DMS 273 treated with DMSO at 0.1 percent for 48 hours (cell line): ENCODE measurements at places on chromosomes 3 and 15.

DNA sequence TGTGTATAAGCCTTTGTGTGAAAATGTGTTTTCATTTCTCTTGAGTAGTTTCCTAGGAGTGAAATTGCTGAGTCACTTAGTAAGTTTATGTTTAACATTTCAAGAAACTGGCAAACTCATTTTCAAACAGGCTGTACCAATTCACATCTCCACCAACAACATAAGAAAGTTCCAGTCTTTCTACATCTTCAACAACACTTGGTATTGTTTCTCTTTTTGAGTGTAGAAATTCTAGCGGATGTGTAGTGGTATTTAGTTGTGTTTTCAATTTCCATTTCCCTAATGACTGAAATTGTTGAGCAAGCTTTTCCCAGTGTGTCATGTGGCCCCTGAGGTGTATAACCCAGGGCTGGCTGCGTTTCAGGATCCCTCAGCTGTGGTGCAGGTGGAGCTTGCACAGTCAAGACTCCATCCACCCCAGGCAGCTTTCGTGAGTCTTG, 258.5 kb downstream of the PDCD6IP start:
- DNase-seq: no peak

- no peak for DNase-seq
Measured at GRCh38 chr3:139797724-139798343, 120.1 kb upstream of the NMNAT3 start.

DNA sequence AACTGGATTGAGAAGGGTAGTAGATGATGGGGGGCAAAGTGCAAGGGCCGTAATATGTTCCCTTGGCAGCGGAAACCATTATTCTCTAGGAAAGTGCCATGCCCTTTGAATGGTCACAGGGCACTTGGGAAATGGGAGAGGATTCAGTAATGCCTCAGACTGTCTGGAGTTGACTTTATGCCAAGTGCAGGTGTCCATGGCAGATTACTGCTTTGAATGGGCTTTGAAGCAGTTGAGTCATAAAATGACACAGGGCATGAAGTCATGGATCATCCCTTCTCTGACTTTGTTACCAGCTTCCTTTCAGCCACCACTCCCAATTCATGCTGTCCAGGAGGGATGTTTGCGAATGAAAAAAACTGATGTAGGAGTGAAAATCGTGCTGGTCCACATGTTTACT, 20.1 kb downstream of the AADACL2 start:
- DNase-seq: no peak

GRCh38 chr3:173663696-173664111, 266.2 kb downstream of the NLGN1 start:
- no peak for DNase-seq

DNA sequence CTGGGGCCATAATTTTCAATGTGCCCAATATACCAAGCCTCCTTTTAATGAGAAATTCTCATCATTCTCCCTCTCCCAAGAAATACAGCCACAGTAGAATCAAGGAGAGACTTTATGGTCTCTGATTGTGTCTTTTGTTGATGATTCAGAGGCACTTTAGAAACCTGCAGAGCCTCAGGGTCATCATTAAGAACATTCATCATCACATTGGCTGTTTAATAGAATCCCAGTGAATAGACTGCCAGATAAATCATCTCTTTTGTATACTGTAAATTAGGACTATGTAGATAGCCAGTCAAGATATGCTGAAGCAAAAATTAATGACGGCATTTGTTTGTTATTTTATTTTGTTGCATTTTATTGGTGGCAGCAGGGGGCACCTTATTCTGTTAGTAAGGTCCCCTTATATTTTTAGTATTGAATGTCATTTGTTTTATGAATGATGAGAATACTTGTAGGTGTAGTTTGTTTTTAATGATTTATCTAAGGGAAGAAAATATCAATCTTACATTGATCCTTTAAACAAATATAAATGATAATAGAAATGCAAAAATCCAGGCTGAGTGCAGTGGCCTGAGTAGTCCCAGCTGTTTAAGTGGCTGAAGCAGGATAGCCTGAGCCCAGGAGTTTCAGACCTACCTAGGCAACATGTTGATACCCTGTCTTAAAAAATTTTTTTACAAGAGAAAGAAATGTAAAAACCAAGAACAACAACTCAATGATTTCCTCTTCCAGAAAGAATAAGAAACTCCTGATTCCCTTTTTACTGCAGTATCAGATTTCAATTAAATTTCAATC, 138.8 kb downstream of the ZBBX start:
- no peak for DNase-seq

- DNase-seq: no peak
Measured at GRCh38 chr15:60733196-60733595, 254.3 kb upstream of the ICE2 start.

GRCh38 chr3:17832016-17832415, 89.6 kb upstream of the TBC1D5 start:
- DNase-seq: no peak

GRCh38 chr3:182954553-182955235, 25.6 kb downstream of the DCUN1D1 start:
- DNase-seq: no peak

DNA sequence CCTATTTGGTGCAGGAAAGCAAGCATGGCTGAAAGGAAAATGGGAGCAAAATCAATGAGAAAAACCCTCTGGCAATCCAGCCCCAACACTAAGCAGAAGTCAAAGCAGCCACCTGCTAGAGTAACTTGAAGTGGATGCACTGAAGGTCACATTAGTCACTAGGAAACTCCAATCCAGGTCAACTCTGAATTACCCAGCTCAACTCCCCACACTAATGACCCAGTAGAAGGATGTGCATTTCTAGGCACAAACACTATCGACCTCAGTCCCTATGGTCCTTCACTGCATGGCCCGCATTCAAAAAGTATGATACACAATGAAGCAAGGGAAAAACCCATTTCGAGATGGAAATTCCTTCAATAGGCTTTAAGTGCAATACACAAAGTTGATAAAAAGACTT, 80.6 kb downstream of the RAD18 start:
- DNase-seq: no peak

GRCh38 chr3:115689928-115690327, 66.6 kb downstream of the GAP43 start:
- DNase-seq: no peak

GRCh38 chr3:98914210-98915080, 12.9 kb upstream of the DCBLD2 start:
- peak; percentile 12 for DNase-seq

DNA sequence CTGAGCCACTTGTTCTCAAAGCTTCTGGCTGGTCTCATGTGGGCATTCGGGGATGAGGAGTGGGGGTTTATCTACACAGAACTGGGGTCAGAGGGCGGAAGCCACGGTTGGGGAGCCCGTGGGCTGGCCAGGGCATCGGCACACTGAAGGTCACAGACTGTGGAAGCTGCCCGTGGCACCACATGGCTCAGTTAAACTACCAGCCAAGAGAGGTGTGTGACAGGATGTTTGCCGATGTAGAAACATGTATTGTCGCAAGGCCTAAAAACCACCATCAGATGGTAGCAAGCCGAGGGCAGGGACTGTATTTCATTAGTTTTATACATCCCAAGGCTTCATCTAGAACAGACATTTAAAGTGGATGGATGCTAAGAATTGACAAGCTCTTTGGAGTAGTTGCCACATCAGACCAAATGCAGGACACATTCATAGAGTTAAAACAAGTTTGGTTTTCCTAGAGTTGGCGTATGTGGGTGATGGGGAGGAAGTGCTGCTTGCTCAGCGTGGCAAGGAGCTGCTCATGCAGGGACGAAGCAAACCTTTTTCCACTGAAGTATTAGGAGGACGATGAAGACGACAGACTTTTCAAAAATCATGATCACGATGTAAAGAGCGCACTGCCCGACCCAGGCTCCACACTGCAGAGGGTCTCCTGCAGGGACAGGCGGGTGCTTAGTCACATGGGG, 9.6 kb upstream of the MUSTN1 start:
- DNase-seq: no peak

- no peak for DNase-seq
Measured at GRCh38 chr3:148089171-148089570, 608.5 kb upstream of the AGTR1 start.

- DNase-seq: no peak
Measured at GRCh38 chr3:69364354-69364753, 21.5 kb downstream of the FRMD4B start.

GRCh38 chr3:135558906-135559305, 406.6 kb upstream of the PPP2R3A start:
- no peak for DNase-seq

DNA sequence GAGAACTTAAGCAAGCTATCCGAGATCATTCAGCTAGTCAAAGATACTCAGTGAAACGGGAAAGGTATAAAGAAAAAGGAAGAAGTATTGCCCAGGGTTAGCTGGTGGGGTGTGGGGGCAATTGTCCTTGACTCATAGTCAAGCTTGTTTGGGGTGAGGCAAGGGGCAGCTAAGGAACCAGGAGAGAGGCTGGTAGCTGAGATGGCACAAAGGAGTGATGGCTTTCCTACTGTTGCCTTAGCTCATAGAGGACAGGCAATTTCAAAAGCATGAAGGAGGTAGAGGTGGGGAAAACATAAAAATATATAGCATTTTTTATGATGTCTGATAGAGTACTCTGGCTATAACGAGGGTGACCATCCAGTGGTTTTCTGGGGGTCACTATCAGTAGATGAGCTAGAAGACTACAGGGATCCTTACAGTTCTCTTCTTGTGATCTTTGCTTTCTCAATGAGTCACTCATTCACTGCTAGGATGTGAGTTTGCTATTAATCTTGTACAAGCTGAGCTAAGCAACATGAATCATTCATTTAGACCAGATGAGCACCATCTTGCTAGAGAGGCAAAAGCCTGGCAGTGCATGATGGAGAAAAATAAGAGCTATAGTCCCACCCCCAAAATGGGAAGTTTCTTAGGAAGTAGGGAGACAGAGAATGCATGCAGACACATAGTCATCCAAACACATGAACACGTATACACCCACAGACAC, 207.1 kb upstream of the PFN2 start:
- DNase-seq: no peak

- no peak for DNase-seq
Measured at GRCh38 chr15:60043744-60044435, 39.8 kb downstream of the FOXB1 start.

GRCh38 chr15:80484333-80484864, 80.2 kb downstream of the ARNT2 start:
- no peak for DNase-seq

- DNase-seq: no peak
Measured at GRCh38 chr3:46884427-46884826, 6.9 kb downstream of the PTH1R start.

DNA sequence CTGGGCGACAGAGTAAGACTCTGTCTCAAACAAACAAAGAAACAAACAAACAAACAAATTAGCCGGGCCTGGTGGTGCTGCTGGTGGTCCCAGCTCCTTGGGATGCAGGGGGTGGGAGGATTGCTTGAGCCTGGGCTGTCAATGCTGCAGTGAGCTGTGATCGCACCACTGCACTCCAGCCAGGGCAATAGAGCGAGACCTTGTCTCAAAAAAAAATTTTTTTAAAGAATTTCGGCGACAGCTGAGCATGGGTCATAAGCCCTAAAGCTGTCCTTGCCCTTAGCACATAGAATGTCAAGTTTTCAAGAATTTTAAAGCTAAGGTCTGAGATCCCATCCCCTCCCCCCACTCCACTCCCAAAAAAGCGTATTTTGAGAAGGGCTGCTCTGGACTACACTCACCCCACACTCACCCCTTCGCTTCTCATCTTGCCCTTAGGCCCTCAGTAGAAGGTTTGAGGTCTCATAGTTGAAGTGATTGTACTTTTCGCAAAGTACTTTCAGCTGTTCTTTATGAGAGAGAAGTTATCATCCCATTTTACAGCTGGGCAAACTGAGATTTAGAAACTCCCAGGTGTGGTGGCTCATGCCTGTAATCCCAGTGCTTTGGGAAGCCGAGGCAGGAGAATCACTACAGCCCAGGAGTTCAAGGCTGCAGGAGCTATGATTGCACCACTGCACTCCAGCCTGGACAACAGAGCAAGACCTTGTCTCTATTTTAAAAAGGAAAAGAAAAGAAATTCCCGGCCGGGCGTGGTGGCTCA, 34.3 kb upstream of the FLNB start:
- no peak for DNase-seq

GRCh38 chr15:48875241-48875960, 2.5 kb upstream of the EID1 start:
- DNase-seq: no peak

- no peak for DNase-seq
Measured at GRCh38 chr3:148629006-148629405, 68.7 kb upstream of the AGTR1 start.

- no peak for DNase-seq
Measured at GRCh38 chr15:62886431-62887071, 156.0 kb upstream of the TPM1 start.

GRCh38 chr3:151589311-151589710, 128.4 kb upstream of the IGSF10 start:
- no peak for DNase-seq

GRCh38 chr3:139505829-139506386, 29.6 kb upstream of the RBP2 start:
- no peak for DNase-seq

GRCh38 chr15:69072906-69073305, 58.4 kb downstream of the NOX5 start:
- no peak for DNase-seq

GRCh38 chr3:157166115-157166514, 6.2 kb upstream of the CCNL1 start:
- DNase-seq: no peak

- peak; percentile 68 for DNase-seq
Measured at GRCh38 chr3:142586803-142587406, 8.4 kb upstream of the ATR start.

- no peak for DNase-seq
Measured at GRCh38 chr3:46112296-46112695, 85.0 kb upstream of the XCR1 start.

- DNase-seq: no peak
Measured at GRCh38 chr15:49747340-49747739, 126.5 kb downstream of the DTWD1 start.

GRCh38 chr3:169494982-169495381, 168.5 kb downstream of the MECOM start:
- DNase-seq: no peak

- no peak for DNase-seq
Measured at GRCh38 chr3:53890726-53891475, 758 bp downstream of the SELENOK start.

DNA sequence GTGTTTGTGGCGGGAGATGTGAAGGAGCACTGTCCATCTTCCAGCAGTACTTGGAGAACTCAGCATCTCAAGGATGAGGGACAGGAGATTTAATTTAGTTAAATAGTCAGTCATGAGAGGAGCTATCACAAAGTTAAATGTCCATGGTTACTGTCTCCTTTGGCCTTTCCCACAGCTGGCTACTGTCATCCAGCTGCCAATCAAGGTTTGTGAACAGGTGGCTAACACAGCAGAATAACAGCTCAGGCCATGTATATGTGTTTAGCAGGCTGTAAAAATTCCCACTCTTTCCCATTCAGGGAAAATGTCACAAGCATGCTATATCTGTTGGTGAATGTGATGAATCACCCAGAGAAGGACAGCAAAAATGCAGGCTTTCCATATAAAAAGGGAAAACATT, 120.5 kb downstream of the TMEM108 start:
- DNase-seq: no peak

DNA sequence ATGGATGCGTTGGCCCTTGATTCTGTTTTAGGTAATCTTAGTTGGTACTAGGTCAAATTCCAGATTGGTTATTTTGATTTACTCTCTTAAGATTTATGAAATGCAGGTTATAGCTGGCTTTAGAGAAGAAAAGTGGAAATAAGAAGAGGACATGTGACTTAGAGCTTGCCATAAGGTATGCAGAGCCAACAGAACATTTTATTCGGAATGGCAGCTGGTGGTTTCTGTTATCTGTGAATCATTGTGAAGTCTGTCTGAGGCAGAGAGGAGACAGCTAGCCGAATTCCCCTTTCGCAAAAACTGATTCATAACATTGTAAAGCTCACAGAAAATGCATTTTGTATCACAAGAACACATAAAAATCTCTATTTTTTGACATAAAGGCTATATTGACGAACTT, 82.1 kb downstream of the FILIP1L start:
- DNase-seq: peak; percentile 86
